ENCODE measurements at places on chromosomes 2 and 18.

GRCh38 chr2:191618046-191618780 lies 59.7 kb upstream of the NABP1 start:
- DNase-seq: no peak

DNA sequence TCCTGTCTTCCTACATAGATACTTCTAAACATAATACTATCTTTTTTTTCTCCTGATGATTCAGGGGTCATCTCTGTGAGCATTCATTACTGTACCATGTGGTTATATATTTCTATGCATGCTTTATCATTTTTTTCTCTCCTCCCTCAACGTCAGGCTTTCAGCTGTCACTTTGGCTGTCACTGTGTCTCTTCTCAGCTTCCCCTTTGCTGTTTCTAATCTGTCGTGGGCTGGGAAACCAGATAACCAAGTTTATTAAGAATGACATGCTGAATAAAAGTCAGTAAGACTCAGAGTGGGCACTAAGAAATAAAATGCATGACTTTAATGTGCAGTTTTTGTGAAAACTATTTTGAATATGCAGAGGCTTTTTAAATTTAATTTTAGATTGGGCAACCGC lies 344.6 kb downstream of the NRXN1 start:
- no peak for DNase-seq

GRCh38 chr2:203404996-203405395 lies 76.8 kb downstream of the ABI2 start:
- no peak for DNase-seq

DNA sequence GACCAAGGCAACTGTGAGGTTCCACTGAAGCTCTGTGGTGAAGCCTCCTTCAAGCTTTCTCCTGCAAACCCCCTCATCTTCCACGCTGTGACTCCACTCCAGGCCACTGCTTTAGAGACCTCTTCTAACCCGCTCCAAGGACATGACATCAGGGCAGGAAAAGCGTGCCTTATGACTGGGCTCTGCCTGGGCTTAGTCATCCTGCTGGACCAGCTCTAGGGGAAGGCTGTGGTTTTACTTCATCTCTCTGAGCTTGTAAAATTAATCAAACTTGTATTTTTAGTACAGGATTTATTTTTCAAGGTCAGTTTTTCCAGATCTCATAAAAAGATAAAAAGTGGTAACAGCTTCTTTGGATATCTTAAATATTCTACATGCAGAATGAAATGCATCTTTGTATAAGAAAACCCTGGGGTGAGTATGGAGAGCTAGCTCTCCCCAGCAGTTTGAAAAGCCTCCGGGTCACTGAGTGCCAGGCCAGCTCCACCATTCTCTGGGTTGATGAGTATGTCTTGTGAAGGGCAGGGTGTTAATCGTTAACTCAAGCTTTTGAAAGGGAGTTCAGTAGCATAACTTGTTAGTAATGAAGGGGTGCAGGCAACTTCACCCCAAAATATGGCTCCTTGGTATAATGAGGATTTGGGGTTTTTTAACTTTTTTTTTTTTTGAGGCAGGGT lies 33.1 kb upstream of the YPEL5 start:
- DNase-seq: no peak

DNA sequence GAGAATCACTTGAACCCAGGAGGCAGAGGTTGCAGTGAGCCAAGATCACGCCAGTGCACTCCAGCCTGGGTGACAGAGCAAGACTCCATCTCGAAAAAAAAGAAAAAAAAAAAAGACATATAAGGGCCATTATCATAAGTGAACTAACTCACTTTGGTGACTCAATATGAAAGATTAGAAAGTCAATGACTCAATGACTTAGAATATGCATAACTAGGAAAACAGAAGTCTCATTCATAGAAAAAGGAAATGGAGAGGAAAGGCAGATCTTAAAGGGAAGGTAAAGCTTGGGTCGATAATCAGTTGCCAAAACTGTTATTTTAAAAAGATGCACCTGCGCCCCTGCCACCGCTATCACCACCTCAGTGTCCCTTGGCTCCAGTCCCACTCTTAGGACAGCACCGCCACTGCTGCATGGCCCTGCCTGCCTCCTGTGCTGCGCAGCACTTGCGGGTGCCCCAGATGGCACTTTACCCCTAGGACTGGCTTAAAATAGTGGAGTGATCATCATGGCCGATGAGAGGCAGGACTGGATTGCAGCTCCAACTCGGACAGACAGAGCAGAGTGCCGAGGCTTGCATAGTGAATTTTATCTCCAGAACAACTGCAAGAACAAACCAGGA lies 54.7 kb downstream of the INO80D start:
- no peak for DNase-seq

- no peak for DNase-seq
Observed at GRCh38 chr2:202101026-202101579, 28.0 kb downstream of the KIAA2012 start.

Measured in NCI-H1436 treated with DMSO at 0.1 percent for 48 hours (cell line).